CD4-positive, alpha-beta T cell treated with Interleukin-15 for 1 hour (primary cell): ENCODE measurements at places on chromosomes 1 and 21.

DNA sequence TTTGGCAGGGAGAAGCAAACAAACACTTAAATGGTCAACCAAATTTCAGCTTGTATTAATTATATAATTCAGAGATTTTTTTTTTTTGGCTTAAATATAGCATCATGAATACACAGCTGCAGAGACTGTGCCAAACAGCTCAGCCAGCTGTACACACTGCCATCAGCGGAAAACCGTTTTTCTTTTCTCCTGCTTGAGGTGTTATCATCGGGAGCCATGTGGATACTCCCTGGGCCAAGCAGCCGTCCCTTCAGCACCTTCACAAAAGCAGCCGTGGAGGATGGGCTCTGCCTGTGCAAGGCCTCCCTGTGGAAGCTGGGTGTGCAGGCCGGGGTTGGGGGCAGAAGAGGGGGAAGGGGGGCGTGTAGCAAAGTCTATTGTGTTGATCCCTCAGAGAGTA is 85.0 kb downstream of the NUF2 start:
- no peak for DNase-seq

GRCh38 chr1:179164494-179164893 is 65.0 kb downstream of the ABL2 start:
- no peak for DNase-seq

DNA sequence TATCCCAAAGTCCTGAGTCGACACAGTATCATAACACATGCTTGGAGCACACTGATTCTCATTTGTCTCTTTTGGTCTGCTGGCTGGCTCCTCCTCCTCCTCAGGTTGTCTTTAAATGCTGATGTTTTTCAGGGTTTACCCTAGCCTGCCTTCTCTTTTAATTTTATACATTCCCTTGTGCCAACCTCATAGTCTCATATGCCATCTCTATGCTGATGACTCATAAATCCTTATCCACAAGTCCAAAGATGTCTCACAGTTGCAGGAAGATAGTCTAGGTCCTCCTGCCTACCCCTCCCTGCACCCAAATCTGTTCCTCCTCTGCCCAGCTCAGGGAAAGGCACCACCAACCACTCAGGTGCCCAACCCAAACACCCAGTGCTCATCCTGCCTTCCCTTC is 108.3 kb downstream of the SIPA1L2 start:
- DNase-seq, result no peak

- DNase-seq, result no peak
Measured at GRCh38 chr1:26353976-26354820, at the start of gene CRYBG2. CRYBG2 (minus strand) TSS chr1:26354130; CDS start chr1:26346657, 7,473 bp downstream.
